Stimulated activated CD8-positive, alpha-beta memory T cell treated with anti-CD3 and anti-CD28 coated beads, Interleukin-15, amount 100 ng/mL, for 24 hours (primary cell): ENCODE measurements at places on chromosomes 5 and 9.

DNA sequence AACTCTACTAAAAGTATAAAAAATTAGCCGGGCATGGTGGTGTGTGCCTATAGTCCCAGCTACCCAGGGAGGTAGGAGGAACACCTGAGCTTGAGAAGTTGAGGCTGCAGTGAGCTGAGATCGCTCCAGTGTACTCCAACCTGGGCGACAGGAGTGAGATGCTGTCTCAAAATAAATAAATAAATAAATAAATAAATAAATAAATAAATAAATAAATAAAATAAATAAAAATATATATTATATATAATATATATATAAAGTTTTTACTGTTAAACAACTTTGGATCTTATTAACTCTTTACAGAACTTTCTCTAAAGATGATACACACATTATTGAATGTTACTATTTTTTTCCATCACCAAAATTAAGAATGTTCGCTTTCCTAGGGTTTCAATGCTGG, 38.4 kb downstream of the HMGCR start:
- no peak for DNase-seq

GRCh38 chr5:6950250-6950649, 237.0 kb downstream of the TENT4A start:
- no peak for DNase-seq

DNA sequence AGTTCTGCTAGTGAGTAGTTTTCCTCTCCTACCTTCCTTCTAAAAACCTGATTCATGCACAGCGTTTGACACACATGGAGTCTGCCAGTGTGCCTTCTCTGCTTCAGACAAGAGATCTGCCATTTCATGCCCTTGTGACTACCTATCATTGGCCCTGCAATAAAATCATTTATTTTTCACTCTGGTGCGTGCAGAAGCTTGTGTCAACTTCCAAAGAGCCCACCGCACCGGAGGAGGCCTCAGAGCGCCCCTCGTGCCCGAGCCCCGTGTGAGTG, 13.7 kb downstream of the HNRNPH1 start:
- no peak for DNase-seq

GRCh38 chr5:12245429-12245828, 341.2 kb upstream of the CTNND2 start:
- no peak for DNase-seq

DNA sequence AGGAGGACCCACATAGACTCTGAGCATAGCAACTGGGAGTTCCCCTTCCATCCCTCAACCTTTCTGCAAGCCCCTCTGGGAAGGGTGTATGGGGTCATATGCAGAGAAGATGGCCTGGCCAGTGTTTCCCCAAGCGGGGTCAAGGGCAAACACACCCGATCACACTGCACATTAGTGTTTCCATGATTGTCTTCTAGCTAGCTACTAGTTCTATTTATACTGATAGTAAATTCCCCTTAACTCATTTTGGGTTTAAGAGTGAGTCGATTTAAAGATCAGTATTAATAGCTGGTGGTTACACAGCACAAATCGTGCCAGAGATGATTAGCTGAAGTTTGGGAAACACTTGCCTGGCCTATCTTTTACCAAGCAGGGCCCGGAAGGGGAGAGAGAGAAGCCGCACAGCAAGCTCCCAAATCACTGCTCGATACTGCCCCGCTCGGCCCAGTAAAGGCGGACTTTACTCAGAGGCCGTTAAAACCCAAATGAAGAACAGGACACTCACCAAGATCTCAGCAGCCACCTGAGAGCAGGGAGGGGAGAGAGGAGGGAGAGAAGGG, 29.4 kb upstream of the TNIP1 start:
- no peak for DNase-seq

DNA sequence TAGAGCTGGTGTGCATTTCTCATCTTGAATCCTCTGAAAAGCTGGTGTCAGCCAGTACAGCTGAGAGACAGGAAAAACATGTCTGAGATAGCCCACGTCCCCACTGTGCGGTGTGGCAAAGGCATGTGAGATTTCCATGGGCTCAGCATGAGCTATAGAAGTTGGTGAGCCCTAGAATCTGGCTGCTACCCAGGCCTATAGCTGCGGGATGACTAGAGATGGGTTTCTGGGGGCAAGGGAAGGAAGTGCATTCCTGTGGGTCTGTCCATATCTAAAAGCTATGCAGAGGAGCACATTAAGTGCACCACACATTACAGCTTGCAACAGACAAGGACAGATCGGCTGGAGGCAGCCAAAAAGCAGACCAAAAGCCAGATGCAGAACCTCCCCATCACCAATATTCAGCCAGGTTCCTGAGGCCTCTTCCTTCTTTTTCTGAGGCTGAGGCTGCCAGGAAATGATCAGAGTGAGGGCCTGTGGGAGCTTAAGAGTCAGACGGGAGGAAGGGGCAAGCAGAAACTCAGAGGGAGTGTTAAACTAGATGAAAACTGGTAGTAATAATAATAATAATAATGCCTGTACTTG, 55.8 kb upstream of the RANBP3L start:
- no peak for DNase-seq

DNA sequence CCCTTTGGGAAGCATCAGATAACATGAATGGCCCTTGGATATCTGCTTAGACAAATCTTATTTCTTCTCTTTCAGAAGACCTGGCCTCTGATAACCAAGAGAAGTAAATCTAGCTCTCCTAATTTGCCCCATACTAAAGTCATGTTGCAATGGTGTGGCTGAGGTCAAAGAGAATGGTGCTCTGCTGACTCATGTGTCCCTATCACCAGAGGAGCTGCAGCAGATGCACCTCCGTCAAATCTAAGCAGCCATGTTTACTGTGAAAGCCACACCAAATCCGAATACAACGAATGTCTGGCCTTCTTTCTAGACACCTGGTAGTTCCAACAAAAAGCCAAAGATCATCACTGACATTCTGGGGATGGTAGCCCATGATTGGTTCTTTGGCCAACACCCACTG, 23.2 kb downstream of the RETREG1 start:
- DNase-seq = no peak

DNA sequence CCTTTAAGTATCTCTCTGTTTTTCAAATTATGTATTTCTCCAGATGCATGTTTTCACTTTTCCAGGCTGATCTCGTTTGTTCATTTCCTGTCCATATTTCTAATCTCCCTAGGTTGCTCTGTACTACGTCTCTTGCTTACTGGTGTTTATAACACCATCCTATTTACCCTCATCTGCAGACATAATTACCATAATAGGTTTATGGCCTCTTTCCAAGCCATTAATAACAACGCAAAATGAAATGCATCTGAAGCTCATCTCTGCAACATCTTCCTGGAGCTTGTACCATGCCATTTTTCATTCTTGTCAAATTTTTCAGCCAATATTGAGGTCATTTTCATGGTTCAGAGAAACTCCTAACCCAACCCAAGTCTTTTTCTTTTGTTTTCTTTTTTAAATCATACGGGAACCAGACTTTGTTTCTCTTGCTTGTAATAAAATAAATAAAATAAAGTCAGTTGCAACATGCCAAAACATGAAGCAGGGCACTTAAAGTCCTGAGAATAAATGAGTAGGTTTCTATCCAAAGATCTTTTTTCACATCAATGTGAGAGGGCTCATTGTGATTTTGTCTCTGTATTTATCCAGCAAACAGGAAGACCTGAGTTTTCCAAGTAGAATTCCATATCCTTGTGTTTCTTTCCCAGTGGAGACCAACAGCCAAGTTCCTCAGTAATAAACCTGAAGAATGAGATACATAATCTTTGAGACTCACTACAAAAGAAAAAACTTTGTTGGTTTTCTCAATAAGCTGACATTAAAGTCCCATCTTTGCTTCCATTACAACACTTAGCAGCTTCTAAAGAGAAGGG, 37.0 kb downstream of the DPYSL3 start:
- DNase-seq = no peak

DNA sequence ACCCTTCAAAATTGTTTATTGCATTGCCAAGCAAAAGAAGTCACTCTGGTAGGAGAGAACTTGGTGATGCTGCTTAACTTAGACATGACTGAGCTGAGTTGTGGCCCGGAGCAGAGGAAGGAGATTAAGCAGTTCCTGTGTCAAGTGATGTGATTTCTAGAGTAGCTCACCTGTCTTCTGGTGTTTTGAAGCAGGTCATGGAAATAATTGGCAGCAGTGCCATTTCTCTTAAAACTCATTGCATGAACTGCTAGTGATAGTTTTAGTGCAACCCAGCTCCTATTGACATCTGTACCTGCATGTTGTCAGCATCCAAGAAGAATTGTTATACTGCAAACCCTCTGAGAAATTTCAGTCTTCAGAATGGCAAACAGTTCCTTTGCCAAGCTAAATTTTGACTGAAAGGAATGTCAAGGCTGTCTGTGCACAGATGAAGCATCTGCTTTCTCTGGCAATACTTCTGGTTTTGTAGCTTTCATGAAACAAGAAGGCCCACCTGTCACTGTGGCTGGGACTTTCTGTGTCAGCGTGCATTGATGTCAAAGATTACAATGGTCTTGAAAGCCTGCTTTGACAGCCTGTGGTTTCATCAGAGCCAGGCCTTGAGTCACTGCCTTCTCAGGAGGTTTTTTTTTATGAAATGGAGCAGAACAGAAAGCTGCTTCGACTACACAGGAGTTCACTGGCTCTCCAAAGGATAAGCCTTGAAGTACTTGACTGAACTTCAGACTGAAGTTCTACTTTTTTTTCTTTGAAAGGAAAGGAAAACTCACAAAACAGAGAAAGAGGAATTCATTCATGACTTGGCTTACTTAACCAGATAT, 90.6 kb downstream of the RALGPS1 start:
- no peak for DNase-seq

GRCh38 chr5:112397690-112398089, 21.4 kb downstream of the EPB41L4A start:
- DNase-seq = no peak

GRCh38 chr9:21728781-21729180, 73.7 kb upstream of the MTAP start:
- no peak for DNase-seq

DNA sequence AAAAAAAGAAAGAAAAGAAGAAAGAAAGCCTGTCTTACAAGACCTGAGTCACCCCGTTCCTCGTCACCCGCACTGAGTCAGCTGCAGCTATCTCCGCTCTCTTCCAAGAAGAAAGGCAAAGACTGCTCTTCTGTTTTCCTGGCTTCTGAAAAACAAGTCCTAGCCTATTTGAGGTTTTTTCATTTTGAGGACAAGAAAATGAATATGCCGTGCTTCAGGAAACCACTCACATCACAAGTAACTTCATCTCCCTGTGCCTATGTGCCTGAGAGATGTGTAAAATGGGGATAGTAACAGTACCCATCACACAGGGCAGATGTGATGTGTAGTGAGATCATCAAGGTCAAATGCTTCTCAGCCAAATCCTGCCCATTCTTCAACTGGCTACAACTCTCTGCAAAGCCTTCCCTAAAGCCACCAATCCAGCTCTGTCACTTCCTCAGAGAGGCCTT, 78.4 kb downstream of the GLDC start:
- DNase-seq = no peak

GRCh38 chr5:141692533-141692888, 10.5 kb upstream of the ARAP3 start:
- DNase-seq = no peak

DNA sequence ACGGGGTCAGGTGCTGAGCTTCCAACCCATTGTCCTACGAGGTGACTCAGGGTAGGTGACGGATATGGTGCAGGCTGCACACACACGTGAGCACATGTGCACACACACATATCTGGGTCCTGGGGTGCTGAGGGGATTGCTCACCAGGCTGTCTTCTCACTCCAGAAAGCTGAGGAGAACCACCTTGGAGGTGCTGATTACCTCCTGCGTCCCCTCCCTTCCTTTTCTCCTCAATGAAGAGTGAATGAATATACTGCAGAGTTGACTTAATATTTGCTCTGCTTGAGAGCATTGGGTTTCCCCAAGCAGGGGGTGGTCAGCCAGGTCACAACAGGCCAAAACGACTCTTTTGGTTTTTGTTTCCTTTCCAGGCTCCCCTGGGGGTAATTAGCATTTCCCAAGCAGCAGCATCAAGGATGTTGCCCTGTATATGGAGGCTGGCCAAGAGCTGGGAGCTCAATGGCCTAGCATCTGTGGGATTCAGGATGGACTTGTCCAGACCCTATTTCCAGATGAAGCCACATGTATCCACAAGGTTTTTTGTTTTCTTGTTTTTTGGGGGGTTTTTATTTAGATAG, 49.7 kb downstream of the PDZD2 start:
- no peak for DNase-seq

DNA sequence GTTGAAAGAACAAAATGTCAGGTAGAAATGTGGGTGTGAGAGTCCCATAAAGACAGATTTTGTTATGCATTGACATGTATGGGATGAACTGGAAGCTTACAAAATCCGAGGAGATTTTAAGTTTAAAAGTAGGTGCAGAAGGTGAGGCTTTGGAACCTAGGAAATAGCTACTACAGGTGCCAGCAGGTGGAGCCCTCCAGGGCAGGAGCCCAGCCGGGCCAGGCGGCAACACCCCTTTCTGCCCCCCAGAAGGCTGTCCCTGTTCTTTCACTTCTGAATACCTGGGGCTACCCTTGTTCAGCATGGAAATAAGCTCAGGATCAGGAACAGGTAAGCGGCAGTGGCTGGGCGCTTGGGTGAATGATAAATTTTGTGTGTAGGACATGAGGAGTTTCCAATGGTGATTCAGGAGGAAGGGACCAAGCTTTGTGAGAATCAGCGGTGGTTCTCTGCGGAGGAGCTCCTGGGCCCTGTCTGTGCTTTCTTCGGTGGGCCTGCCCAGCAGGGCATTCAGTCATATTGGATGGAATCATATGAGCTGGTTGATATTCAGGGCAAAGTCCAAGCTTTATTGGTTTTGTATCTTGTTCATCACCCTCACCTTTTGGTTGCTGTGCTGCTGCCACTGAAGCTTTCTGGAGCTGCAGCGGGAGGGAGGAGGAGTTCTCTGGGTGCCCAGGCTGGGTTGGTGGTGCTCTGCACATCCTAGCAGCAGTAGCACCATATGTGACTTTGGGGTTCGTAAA, 12.3 kb downstream of the PCBD2 start:
- DNase-seq = no peak

DNA sequence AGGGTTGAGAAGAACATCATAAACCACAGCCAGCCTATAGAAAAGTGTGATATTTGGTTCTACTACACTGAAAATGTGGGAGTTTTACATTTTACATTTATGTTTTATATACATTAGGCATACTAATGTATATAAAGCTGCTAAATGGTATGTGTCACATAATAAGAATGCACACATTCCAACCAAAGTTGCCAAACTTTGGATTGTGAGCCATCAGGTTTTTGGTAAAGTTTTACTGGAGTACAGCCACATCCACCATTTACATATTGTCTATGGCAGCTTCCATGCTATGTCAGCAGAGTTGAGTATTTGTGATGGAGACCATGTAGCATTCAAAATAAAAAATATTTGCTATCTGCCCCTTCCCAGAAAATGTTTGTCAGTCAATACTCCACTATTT, 23.1 kb upstream of the TARS1 start:
- no peak for DNase-seq
